ENCODE measurements at places on chromosomes 7 and 10. TPM values are rescaled to one million over a fixed set of nuclear protein-coding genes. Genes with fewer than 3 reads are reported as not detected.
A peak's percentile ranks its signal among the peaks of the same experiment; 100 is the strongest.

Gene FEZF1
- total RNA-seq, result not detected

Gene TMEM270
- not detected for total RNA-seq

Gene ABCC2
- 13.2 TPM for total RNA-seq

Gene NEBL
- under 0.01 TPM for total RNA-seq

Gene FANK1
- 0.68 TPM for total RNA-seq

Gene SPDYE9
- not detected for total RNA-seq

GRCh38 chr10:124498056-124498455, 36.4 kb downstream of the LHPP start:
- DNase-seq, result no peak

- no peak for DNase-seq
These were observed 515 bp upstream of the SLC4A2 start for GRCh38 chr7:151058781-151059366.

GRCh38 chr7:49150486-49150885, 226.1 kb downstream of the CDC14C start:
- no peak for DNase-seq

GRCh38 chr7:137961200-137962177, 40.4 kb downstream of the CREB3L2 start:
- no peak for DNase-seq

DNA sequence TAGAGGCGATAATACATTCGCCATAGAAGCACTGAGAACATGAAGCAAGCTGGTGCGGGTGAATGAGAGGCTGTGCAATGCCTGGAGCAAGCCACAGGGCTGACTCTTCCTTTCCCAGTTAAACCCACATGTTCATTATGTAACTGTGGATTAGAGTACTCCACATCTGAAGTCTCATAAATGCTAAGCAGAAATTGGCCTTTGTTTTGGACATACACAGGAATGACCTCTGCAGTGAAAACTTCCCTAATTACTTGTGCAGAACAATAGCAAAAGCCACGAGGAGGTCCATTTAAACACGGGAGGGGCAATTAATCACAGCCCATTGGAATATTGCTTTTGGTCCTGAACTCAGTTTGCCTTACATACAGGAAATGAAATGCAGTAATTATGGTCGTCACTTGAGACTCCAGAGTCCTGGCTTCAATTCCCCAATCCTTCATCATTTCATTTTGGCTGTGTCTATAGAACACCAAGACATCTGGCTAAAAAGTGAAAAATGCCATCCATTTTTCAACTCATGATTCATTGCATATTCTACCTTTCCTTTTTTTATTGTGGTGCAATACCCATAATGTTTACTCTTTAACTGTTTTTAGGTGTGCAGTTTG, 78.7 kb upstream of the CXCL12 start:
- peak; percentile 45 for DNase-seq

DNA sequence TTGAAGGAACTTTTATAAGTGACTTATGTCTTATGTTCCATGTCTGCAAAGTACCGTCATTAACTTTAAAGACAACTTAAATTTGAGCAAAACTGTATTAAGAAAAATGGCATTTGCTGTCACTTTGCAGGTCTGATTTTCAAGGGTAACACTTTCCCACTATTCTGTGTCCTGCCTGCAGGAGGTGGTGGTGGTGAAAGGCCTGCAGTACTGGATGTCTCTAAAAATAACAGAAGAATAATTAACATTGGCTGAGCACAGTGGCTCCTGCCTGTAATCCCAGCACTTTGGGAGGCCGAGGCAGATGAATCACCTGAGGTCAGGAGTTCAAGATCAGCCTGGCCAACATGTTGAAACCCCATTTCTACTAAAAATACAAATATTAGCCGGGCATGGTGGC, 13.2 kb upstream of the PTER start:
- no peak for DNase-seq

- DNase-seq, result no peak
These were observed 422 bp downstream of the AP1S1 start for GRCh38 chr7:101154693-101155102.

- no peak for DNase-seq
These were observed 508.8 kb downstream of the CCSER2 start for GRCh38 chr10:84837041-84837812.

DNA sequence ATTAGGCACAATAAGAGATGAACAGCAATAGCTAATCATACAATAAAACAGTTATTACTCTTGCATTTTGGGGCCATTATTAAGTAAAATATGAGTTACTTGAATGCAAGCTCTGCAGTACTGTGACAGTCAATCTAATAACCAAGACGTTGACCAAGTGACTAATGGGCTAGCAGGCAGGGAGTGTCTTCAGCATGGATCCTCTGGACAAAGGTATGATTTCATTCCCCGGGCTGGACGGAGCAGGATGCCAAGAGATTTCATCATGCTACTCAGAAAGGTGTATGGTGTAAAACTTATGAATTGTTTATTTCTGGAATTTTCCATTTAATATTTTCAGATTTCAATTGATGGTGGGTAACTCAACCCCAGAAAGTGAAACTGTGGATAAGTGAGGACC, 80.9 kb downstream of the SHH start:
- DNase-seq, result no peak

- DNase-seq, result no peak
These were observed 98.1 kb upstream of the STK17A start for GRCh38 chr7:43484678-43485395.

DNA sequence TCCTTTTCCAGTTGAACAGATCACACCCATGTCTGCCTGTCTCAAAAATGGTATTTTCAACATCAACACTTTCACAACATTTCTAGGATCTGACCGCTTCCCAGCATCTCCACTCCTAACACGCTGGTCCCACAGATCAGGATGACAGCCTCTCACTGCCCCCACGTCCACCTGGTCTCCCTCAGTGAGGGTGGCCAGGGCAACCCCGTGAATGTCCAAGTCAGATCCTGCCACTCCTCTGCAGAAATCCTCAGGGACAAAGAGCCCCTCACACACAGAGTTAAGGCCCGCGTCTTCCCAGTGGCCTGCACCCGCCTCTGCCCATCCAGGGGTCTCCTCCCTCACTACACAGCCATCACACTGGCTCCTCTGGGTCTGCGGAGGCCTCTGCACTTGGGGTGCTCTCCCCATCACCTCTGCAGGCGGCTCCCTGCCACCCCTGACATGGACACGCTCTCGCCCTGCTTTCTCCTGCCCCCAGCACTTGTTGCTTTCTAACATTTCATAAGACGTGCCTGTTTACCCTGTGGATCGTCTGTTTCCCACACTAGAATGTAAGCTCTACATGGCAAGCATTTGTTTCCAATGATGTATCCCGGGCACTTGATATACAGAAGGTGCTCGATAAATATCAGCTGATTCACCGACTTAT, 20.0 kb downstream of the GNA12 start:
- no peak for DNase-seq

GRCh38 chr10:5854131-5854475, 35.6 kb downstream of the ANKRD16 start:
- no peak for DNase-seq

- DNase-seq, result no peak
These were observed 20.3 kb downstream of the ELAPOR2 start for GRCh38 chr7:87038993-87039690.

DNA sequence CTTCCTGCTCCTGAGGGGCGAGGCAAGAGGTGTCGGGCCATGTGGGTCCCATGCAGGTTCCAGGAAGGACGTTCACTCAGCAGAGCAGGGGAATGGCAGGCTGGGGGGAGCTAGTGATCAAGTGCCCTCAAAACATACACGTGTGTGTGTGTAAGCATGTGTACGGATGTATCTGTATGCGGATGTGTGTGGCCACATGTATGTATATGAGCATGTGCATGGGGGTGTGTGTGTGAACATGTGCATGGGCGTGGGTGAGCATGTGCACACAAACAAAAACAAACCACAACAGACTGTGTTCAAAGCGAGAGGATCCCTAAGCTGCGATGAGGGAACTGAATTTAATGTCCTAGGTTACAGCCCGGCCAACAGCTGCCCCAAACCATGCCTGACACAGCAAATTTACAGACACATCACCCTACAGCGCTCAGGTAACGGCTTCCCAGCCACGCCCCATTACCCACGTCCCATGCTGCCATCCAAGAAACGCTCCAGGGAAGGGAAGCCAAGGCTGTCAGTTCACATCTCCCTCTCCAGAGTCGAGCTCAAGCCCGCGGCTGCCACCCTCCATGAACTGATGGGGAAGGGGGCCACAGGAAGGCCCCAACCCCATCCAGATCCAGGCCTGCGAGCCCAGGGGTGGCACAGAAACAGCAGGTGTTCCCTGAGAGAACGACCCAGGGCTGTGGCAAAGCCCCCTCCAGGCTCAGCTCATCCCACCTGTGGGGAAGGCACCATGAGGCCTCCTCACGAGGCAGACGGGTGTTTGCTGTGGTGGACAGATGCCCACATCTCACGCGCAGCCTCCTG, 56.6 kb downstream of the PTPRN2 start:
- DNase-seq, result no peak

- no peak for DNase-seq
These were observed 295.9 kb upstream of the ZNF32 start for GRCh38 chr10:43944381-43945093.

DNA sequence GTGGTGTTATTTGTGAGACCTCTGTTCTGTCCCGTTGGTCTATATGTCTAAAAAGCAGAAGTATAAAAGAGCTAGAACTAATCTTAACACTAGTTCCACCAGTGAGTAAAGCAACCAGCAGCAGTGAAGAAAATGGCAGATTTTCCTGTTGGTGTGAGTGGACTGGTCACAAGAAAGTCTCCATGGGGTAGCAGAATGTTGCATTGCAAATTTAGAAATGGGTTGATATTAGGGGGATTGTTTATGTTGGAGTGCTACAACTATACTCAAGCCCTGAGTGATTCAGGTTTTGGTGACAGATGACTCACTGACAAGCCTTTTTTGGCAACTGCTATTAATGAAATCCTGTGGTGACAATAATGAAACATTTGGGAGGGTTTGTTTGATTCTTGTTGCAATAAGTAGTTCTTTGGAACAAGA, 5.6 kb downstream of the AVL9 start:
- peak; percentile 70 for DNase-seq

DNA sequence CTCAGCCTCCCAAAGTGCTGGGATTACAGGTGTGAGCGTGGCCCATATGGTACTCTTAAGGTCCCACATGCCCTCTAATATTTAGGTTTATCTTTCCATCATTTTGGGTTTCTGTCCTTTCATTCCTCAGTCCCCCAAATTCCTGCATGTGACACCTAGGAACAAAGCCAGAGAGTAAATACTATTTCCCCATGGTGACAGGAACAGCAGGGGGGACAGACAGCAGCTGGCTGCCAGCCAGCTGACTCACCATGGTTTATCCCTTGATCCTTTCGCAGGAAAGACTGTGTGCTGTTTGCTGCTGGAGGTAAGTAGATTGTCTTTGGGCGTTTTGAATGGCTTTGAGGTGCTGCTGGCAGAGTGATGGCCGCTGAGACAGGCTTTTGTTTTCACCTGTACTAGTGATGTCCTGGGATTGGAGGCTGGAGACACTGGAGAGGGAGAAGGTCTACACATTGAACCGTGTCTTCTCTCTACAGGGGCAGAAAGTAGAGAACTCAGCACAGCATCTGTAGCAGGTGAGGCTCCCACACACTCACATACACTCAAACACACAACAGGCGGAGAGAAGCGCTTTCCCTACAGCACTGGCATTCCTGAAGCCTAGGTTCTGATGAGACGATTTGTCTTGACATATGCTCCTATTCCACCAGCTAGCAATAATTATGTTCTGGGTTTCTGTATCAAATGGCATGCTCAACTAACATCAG, 83.7 kb upstream of the EFCAB10 start:
- DNase-seq, result peak; percentile 64

GRCh38 chr7:47982610-47983009, 3.2 kb upstream of the HUS1 start:
- DNase-seq, result no peak

GRCh38 chr7:100568176-100568895, 5.4 kb downstream of the SAP25 start:
- no peak for DNase-seq

Measured in RPMI7951 (cell line).